Fibroblast of pulmonary artery (primary cell): ENCODE measurements at places on chromosomes 2 and 18.
A peak's percentile ranks its signal among the peaks of the same experiment; 100 is the strongest.

DNA sequence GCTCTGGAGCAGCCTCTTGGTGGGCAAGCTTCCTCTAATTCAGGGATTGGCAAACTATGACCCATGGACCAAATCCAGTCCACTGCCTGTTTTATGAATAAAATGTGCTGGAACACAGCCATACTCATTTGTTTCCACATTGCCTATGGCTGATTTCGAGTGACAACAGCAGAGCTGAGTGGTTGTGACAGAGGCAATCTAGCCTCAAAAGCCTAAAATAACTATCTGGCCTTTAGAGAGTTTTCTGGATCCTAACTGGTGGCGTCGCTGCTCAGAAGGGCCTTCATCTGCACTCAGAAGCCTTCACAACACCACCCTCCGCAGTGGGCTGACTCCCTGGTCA lies 147.1 kb downstream of the CCBE1 start:
- peak; percentile 22 for DNase-seq

GRCh38 chr2:48189552-48190228 lies 283.4 kb upstream of the FBXO11 start:
- DNase-seq, result no peak

DNA sequence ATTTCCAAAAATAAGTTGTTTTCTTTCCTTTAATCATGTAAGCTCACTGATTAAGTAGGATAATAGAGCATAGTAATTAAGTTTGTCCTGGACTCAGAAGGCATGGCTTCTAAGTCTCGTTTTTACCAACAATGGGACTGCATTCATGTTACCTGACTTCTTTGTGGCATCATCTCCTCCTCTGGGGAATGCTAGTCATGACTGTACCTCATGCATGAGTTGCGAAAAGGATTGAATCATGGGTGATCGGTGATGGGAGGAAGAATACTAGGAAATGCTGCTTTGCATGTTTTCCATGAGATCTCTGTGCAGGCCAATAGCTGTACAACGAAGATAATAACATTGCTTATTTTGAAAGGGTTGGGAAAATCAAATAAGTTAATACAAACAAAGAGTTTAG lies 981.6 kb downstream of the CNTNAP5 start:
- no peak for DNase-seq

GRCh38 chr2:31578316-31578715 lies 2.4 kb downstream of the SRD5A2 start:
- DNase-seq, result no peak

DNA sequence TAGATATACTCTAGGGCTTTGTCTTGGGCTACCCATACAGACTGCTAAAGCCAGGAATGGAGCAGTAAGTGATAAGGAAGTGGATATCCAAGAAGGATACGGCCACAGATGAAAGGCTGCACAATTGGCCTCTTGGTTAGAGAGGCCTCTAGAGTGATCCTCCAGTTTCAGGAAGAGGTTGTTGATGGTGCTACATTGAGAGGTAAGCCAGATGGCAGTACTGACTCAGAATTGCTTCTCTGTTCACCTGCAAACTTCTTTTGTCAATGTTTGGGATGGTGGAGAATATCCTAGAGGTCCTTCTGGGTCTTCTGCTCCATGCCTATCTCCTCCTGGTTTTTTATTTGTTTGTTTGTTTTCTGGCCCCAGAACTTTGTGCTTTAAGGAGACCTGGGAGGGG lies 226.8 kb upstream of the LRRTM1 start:
- DNase-seq, result no peak

DNA sequence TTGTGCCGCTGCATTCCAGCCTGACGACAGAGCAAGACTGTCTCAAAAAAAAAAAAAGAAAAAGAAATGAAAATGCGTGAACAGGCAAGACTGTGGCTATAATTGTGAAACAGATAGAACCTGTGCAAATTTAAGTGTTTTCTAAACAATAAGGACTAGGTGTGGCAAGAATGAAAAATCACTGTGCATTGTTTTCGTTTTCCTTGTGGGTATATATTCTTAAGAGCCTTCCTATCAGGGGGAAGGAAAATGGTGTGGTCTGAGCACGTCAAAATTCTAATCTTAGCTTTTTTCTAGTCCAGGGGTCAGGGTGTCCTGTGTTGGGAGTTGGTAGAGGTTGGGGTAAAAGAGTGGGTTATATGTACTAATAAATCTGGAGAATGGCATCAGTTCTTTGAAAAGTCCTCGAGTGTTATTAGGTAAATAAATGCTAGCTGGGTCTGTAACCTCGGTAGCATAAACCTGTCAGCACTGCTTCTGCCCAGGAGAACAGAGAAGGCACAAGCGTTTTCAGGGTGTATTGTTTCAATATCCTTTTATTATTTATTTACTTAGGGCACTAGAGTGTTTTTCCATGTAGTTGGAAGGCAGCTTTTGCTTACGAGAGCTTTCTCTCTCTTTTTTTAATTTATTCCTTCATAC lies 11.6 kb downstream of the ATP6V1C2 start:
- no peak for DNase-seq

- peak; percentile 50 for DNase-seq
Observed at GRCh38 chr2:201909348-201909747, 103.0 kb downstream of the CDK15 start.
